Activated naive CD4-positive, alpha-beta T cell (primary cell): ENCODE measurements at places on chromosomes 2 and 18.

DNA sequence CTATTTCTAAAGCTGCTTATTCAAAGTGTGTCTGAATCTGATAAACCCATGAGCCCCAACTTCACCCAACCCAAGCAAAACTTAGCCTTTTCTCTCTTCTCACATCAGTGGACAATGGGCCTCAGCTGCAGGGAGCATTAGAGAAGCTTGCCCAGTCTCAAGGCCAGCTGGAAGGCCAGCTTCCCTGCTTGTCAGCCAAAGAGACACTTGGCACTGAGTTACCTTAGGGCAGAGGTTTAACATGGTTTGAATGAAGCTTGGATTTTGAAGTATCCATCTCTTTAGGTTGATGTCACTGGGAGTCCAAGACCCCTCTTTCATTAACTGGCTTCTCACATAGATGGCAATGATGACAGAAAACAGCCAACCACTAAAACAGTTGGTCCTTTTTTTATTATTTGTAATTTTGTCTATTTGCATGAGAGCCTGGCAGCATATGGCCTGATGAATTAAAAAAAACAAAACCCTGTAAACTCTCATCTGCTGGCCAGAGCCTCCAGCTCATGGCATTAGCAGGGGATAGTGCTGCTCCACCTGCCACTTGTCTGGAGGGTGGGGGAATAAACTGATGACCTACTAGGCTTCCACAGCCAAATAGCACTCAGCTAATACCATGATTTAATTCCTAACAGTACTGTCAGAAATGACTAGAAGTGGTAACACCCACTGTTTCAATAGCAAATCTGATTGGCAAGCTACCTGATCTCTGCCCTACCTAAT lies 137.0 kb downstream of the UBE2E3 start:
- no peak for DNase-seq

GRCh38 chr2:98465456-98466226 lies 21.0 kb downstream of the INPP4A start:
- DNase-seq = peak; percentile 66

- no peak for DNase-seq
Observed at GRCh38 chr2:173892341-173892740, 72.8 kb downstream of the SP3 start.

- no peak for DNase-seq
Observed at GRCh38 chr2:134660626-134661402, 58.0 kb downstream of the TMEM163 start.

DNA sequence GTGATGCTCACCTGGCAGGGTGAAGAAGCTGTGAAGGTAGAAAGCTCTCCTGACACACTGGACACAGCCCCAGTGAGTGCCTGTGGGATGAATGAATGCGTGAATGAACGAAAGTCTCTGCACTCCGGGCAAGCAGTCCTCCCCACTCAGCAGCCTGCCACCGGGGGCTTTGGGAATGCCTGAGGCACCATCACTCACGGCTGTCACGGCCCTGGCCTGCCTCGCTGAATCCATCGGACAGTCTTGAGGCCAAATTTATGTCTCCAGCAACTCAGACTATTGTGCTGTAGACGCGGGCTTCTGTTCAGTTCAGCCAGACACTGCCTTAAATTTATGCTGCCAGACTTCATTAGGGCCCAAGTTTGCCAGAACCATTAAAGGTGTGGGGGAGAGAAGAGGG lies 62.9 kb upstream of the TEX51 start:
- no peak for DNase-seq

- DNase-seq = no peak
Observed at GRCh38 chr2:170974304-170974993, 45.4 kb downstream of the GORASP2 start.

DNA sequence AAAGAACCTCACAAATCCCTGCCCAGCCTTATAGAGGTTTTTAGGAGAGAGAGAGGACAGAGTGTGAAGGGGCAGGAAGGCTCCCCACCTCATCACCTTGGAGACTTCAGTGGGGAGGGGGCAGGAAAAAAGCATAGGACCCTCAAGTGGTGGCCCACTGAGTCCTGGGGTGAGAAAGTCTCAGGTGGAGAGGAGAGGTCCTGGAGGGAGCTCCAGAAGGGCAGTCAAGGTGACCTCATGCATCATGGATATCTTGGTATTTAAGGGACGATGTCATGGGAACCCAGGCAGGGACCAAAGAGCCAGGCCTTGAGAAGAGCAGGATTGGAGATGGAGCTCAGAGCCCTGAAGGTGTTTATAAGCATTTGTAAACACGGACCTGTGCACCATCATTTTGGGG lies 204.5 kb downstream of the SLC4A3 start:
- no peak for DNase-seq

- DNase-seq = no peak
Observed at GRCh38 chr2:145751629-145752028, 1231.7 kb upstream of the ZEB2 start.

- no peak for DNase-seq
Observed at GRCh38 chr2:96258166-96259022, 7.4 kb downstream of the TMEM127 start.

DNA sequence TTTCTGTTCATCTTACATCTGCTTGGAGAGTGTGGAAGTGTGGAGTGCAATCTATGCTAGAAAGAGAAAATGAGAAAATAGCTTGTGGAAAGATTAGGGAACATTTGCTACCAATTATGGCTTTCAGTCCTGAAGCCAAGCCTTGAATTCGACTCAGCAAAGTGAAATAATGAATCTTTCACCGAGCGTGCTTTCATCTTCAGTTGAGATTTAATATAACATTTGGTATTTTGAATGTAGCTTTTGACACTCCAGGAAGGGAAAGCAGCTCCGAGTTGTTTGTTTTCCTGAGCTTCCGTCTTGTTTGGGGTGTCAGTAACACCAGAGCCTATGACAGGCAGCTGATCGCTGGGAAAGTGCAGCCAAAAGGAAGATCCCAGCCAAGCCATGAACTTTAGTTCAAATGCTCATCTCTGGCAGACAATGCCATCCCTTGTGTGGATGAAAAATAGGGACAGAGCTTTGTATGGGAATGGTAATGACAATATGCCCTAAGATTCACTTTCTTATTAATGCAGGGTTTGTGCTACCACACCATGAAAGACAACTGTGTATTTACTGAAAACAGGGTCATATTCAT lies 25.0 kb upstream of the PHLPP1 start:
- DNase-seq = no peak

DNA sequence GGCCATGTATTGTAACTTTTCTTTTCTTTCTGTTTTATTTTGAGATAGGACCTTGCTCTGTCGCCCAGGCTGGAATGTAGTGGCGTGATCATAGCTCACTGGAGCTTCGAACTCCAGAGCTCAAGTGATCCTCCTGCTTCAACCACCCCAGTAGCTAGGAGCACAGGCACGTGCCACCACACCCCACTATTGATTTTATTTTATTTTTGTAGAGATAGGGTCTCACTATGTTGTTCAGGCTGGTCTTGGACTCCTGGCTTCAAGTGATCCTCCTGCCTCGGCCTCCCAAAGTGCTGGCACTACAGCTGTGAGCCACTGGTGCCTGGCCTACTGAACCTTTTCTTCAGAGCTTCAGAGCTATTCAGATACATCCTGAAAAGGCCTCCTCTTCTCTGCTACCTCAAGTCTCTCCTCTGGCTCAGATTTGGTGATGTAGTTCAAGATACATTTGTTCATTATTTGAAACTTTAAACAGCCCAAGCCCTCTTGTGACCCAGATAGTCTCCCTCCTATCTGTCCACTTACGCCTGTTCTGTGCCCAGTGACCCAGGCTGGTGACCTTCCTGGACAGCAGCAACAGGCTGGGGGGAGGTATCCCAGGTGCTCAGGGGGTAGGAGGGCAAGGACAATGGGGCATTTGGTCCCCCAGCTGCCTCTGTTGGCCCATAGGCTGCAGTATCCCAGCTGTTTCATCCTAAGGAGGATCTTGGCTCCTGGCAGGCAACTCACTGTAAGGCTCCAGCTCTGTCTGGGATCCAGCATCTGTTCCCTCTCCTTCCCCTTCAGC lies 38.6 kb downstream of the LAMA3 start:
- DNase-seq = no peak

DNA sequence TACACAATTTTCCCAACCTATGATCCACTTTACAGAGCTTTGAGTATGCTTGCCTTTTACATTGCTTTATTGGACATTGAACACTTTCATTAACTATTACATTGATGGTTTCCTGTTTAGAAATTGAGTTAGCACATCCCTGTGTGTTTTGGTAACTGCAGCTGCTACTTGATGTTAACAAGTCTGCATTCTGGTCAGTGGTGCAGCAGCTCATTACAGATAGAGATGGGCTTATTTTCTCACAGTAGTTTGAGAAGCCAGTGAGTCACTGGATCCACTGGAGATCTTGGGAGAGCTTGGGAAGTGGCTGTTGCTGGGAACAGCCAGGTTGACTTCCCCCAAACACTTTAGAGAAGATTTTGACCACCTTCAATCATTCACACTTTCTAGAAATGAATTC lies 150.5 kb downstream of the ARHGAP15 start:
- DNase-seq = no peak

- DNase-seq = no peak
Observed at GRCh38 chr2:71678874-71679273, 225.5 kb downstream of the DYSF start.

DNA sequence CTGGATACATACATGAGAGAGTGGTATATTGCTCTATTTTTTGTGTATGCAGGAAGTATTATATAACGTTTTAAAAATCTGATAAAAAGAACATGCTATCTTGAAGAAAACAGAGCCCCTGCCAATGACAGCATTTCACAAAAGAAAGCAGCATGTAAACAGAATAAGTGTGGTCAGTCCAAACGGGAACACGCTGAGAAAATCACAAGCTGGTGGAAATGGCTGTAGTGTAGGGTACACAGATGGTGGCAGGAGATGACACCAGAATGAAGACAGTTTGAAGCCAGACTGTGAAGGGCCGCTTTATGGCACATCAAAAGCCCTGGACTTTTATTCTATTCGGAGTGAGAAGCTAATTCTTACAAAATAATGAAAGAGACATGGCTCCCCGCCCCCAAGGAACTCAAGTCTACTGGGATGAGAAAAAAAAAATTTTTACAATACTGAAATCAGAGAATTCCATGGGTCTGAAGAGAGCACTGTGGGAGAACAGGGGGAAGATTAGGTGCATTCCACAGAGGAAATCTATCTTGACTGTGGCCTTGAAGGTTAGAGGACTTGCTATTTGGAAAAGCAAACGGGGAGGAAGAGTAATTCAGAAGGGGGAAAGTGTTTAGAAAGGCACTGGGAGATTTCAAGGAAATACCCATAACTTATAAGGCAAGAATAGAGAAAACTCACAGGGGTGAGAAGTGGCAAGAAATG lies 217.7 kb upstream of the SMAD7 start:
- DNase-seq = no peak

DNA sequence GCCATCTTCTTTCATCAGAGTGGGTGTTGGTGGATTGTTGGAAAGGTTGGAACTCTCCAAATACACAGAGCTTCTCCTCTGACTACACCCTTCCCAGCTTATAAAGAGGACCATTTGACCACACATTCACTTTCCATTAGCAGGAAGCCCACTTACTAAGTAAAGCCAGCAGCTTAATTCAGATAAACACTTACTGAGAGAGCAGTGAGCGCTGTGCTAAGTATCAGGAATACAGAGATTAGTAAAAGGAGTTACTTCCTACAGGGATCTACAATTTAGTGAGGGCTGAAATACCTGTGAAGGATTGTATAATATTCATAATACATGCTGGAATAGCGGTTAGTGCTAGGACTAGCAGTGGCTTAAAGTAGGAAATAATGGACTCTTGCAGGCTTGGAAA lies 343.0 kb downstream of the NYAP2 start:
- no peak for DNase-seq

GRCh38 chr2:1544478-1545069 lies 131.3 kb downstream of the TPO start:
- DNase-seq = no peak

DNA sequence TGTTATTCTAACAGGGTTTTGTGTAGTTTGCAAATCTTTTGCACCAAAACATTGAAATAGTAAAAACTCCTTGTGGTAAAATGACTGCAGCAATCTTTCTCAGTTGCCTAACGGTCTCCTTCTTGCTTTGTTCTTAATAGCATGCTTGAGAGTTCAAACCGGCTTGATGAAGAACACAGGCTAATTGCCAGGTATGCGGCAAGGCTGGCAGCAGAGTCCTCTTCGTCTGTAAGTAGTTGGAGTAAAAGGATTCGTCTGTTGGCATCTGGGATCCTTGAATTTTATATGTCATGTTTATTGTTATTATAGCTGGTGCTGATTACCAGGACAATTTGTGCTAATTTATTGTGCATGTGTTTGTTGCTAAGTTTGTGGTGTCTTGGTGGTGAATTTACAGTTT lies 138.1 kb downstream of the DTNA start:
- DNase-seq = no peak

GRCh38 chr2:15819562-15820256 lies 120.6 kb upstream of the MYCN start:
- DNase-seq = no peak

DNA sequence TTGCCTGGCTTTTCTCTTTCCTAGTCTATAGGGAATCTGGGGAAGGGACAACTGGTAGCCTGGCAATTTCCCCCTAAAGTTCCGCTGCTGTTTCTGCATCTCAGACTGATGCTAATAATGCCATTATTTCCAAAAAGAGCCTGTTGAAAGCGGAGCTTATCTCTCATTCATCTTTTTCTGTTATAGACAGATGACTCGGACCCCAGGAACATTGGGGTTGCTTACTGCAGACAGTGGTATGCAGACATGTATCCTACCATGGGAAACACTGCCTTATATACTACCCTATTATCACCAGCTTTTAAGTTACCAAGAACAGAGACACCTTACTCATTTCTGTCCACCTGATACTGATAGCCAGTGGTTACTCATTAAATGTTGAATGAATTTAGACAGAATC lies 15.3 kb downstream of the ETAA1 start:
- DNase-seq = no peak

DNA sequence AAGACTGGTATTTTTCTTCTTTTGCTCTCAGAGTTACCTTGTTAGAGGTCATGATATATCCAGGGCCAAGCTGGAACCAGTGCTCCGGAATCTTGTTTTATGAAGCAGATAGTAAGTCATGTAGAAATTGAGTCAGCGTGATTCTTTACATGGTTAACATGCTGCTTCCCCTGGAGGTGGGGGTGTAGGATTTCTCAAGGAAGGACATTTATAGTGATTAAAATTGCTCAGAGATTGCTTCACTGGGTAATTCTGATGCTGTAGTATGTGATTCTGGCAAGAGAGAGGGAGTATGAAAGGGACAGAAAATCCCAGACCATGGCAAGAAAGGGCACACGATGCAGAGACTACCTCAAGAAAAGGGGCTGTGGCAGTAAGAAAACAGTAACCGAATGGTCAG lies 8.0 kb upstream of the MYL1 start:
- no peak for DNase-seq

GRCh38 chr2:38074764-38075506 lies 1.0 kb downstream of the CYP1B1 start:
- no peak for DNase-seq

GRCh38 chr2:101302016-101302415 lies 6.5 kb downstream of the RNF149 start:
- no peak for DNase-seq

- DNase-seq = no peak
Observed at GRCh38 chr18:79695856-79696850, 16.6 kb downstream of the CTDP1 start.

- DNase-seq = no peak
Observed at GRCh38 chr2:241421330-241421729, 65.2 kb downstream of the FARP2 start.
